NCI-H1105 treated with DMSO at 0.1 percent for 48 hours (cell line): ENCODE measurements at places on chromosomes 16 and 17.

- no peak for DNase-seq
These were observed 218.2 kb upstream of the CHMP6 start for GRCh38 chr17:80773243-80773991.

DNA sequence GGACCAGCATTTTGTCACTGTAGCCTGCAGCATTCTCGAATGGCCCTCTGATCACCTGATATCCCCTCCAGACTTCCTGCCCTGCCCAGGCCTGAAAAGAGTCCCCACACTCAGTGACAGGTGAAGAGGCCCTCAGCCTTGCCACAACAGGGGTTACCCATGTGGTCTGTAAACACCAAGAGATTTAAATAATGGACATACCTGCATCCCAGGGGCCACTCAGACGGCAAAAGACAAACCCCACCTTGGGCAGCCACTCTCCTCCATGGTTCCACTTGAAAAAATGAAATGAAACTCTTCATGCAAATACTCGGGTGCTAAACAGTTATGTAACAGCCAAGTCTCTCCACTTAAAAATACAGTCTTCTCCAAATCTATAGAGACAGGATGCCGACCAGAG lies 22.9 kb upstream of the PECAM1 start:
- DNase-seq: no peak

- DNase-seq: no peak
These were observed 3.9 kb upstream of the SOX9 start for GRCh38 chr17:72116661-72117521.

DNA sequence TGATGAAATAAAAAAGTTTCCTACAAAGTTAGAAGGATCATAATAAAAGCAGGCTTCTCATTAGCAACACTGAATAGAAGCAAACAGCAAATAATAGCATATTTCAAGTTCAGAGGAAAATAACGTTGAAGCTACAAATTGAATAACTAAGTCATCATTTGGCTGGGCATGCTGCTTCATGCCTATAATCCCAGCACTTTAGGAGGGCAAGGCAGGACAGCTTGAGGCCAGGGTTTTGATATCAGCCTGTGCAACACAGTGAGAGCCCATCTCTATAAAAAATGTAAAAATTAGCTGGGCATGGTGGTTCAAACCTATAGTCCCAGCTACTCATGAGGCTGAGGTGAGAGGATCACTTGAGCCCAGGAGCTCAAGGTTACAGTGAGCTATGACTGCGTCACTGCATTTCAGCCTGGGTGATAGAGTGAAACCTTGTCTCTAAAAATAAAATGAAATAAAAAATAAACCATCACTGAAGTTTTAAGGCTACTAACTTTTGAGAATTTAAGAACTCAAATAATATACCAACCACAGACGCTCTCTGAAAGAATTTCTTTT lies 25.5 kb downstream of the NCOR1 start:
- DNase-seq: no peak

DNA sequence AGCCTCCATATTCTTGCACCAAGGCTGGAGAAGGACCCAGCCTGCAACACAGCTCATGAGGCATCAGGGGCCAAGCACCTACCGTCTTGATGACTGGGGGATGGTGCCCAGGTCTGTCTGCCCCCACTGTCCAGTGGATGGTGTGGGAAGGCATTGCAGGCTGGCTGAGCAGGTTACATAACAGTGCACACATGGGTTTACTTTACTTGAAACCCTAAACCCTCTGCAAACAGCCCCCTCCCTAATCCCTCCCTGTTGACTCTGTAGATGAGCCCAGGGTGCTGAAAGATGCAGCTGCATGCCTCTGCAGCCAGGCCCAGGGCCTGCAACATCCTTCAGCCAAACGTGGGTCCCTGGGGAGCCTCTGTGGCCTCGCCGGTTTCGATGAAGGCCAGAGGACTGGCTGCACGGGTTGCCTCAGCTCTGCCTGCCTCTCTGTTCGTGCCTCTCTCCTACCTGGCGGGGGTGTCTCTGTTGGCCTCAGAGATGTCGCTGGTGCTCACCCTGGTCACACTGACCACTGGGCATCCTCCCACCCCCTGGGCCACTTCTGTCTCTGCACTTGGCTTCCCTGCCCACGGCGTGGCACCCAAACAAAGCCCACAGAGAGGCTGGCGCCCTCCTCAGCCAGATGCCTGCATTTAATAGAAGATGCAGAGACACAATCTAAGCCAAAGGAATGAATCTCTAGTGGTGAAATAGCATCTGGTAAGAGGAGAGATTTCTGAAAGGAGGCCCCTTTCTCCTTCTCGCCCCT lies 95.1 kb downstream of the METRNL start:
- no peak for DNase-seq
